ENCODE measurements at places on chromosomes 11 and 22.
A peak's percentile ranks its signal among the peaks of the same experiment; 100 is the strongest.

GRCh38 chr11:69371731-69372588 lies 78.0 kb downstream of the MYEOV start:
- DNase-seq: no peak

- DNase-seq: no peak
Measured at GRCh38 chr11:111366560-111367410, 12.3 kb downstream of the POU2AF1 start.

DNA sequence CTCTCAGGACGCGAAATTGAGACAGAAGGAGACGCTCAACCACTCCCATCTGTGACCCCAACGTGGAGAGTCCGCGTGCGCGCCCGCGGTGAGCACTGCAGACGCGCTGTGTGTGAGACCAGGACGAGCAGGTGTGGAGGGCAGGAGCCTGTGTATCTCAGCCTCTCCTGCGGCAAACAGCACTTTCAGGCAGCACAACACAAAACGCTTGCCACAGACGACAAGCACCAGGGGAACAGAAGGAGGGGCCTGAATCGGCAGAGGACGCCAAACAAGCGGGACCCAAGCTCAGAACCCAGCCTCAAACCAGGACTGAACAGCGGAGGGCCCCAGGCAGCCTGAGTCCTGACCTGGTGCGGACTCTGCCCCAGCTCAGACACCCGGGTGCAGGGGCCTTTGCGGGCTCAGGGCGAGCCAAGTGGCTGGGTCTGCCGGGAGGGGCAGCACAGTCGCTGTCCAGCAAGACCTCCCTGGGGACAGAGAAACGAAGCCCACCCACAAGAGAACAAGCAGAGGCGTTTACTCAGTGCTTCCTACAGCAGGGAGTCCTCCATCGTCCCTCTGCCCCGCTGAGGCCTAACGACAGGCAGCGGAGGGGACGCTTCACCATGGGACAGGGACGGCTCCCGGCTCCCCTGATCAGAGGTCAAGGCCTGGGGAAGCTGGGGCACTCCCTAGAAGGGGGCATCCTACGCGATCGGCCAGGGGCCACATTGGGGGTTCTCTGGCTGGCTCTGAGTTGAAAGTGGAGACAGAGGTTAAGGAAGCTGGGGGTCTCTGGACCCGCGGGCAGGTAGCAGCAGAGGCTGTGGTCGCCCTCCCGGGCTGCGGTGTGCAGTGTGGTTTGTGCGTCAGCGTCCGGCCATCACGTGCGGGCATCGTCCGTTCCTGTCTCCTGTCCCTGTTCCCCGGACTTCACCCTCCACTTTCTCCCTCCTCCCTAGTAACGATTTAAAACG lies 560.8 kb downstream of the BRD1 start:
- no peak for DNase-seq

DNA sequence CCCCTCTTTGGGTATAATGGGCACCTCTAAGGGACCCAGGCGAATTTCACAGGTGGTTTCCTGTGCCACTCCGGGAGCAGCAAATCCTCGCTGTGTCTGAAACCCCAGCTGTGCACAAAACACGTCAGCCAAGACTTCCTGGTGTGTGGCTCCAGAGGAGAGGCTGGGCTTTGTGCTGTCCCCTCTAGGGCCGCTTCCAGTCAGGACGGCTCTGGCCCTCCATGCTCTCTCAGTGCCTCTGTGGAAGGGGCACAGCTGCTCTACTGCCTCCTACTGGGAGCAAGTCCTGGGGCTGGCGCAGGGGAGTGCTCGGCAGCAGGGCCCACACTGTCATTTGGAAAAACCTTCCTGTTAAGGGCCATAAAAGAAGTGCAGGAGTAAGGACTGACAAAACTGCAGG lies 23.7 kb upstream of the ARFGAP3 start:
- no peak for DNase-seq

DNA sequence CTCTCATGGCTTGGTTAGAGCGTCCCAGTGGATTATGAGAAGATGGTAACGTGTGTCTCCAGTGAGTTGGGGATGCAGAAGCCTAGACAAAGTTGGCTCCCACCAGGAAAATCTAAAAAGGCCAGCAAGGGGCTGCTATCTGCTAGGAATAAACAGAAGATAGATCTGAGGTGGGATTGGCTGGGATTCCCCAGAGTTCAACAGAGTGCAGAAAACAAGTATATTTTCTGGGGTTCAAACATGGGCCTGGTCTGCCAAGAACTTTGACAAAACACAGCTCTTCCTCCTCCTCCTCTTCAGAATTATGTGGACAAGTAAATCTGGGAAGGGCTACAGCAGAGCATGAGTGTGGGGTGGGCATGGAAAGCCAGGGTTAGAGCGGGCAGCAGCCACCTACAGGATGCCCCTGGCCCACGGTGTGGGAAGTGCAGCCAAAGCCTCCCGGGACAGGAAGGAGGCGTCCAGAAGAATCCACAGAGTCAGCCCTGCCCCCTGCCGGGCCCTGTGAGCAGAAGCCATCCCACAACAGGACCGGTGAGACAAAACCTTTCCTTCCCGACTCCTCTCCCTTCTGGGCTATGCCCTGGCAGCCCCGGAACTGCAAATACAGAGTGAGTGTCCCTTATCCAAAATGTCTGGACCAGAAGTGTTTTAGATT lies 67.1 kb downstream of the CD82 start:
- no peak for DNase-seq

GRCh38 chr11:57657194-57658022 lies at the start of gene CLP1:
TSS of gene CLP1 (plus strand) at chr11:57657762. CDS start at chr11:57659477, 1,715 bp downstream.
- peak; percentile 99 for DNase-seq

GRCh38 chr11:116202922-116203321 lies 569.9 kb downstream of the BUD13 start:
- DNase-seq: no peak

GRCh38 chr11:57597916-57598830 lies 688 bp downstream of the SERPING1 start:
- no peak for DNase-seq

- DNase-seq: no peak
Measured at GRCh38 chr11:114571712-114572111, 12.0 kb upstream of the NXPE1 start.

DNA sequence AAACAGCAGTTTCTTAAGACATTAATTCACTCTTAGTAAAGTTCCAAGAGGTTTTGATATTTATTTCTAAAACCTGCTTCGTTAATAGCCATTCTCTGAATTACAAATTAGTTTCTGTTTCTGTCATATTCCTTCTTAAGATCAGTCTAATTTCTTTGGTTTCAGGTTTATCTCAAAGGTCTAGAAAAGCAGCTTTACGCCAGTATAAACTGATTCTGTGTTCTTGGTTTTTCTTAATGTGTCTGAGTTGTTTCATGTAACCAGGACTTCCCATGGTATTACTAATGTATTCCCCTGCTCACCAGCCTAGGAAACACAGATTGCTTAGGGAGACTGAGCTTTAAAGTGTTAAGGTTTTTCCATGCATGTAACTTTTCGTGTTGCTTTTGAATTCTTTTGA lies 6.8 kb upstream of the ACY3 start:
- DNase-seq: no peak

GRCh38 chr11:2091786-2092463 lies 47.3 kb downstream of the IGF2 start:
- no peak for DNase-seq

GRCh38 chr11:69078930-69079605 lies 30.3 kb downstream of the TPCN2 start:
- DNase-seq: no peak

DNA sequence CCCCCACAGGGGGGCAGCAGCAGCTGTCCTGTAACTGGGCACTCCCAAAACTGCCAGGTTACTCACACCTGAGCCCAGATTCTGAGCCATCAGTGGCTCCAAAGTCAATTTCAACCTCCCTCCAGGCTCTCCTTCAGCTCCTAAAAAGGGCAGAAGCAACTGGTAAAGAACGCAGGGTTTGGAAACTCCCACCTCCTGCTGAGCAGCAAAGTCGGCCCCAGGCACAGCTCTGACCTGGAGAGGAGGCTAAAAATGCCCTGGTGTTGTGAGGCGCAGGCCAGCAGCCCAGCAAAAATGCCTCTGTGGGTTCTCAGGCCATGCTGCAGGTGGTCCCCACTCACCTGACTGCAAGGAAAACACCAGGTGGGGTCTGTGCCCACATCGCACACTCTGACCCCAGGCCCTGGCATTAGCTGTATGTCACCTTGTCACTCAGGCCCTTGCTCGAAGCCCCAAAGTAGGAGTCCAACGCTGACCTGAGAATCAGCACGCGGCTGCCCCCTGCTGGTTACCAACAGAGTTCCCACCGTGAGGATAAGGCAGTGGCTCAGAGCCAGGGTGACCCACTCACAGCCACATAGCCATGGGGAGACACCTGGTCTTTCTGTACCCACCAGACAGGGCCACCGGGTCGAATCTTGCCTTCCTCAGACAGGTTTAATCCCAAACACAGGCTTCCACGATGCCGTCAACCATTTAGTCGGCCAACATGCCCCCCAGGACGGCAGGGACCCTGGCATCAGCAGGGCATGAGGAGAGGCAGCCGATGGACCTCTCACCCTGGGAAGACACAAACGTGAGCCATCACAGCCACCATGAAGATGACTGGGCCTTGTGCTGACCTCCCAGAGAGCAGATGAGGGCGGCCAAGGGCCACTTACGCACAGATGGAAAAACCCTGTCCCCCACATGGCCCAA lies 11.1 kb downstream of the POLR3H start:
- peak; percentile 44 for DNase-seq

- peak; percentile 56 for DNase-seq
Measured at GRCh38 chr22:23849009-23850006, 8.4 kb upstream of the SLC2A11 start.

DNA sequence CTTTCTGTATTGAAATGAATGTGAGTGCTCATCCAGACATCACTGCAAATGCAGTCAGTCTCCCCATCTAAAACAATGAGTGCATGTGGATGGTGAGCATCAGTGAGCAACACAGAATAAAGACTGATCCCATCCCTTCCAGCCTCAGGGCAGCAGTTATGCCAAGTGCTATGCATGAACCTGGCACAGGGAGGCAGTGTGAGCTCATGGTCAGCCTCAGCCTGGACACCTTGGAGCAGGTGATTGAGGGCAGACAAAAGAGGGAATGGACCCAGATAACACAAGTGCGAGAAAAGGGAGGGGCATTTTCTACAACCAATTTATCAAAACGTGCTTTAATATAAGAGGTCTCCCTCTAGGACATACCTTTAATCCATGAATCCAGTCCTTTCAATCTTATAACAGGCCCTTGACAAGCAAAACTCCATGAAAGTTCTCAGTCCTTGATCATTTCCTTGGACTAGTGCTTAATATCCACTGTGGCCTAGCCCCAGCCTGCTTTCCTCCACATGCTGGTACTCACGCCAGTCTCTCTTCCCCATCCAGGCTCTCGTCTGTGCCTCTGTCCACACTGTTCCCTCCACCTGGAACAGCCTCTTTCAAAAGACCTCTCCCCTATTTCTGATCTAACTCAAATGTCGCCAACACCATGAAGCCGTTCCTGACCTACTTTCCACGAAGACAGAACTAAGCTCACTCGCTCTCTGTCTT lies 50.5 kb upstream of the LRRC55 start:
- no peak for DNase-seq

GRCh38 chr11:67382276-67383136 lies 9.1 kb upstream of the CLCF1 start:
- peak; percentile 67 for DNase-seq

DNA sequence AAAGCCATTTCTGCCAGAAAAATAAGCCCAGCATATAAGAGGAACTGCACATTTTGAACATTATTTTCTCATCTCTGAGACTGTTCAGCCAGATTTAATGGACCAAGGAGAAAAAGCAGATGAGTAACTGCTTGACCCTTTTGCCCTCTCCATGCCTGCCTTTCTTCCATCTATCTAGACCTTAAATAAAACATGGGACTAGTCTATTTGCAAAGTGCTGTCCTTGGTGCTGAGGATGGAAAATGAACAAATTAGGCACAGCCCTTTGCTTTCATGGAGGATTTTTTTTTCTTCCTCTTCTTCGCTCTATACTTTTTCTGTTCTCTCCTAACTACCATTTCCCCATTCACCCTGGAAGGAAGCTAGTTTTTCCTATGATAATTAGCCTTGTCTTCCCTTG lies 361.3 kb downstream of the GRM5 start:
- DNase-seq: no peak

GRCh38 chr11:131538322-131538721 lies 167.9 kb downstream of the NTM start:
- no peak for DNase-seq

- no peak for DNase-seq
Measured at GRCh38 chr22:38462960-38463784, 4.7 kb upstream of the KDELR3 start.

- no peak for DNase-seq
Measured at GRCh38 chr22:40261783-40262182, 84.1 kb downstream of the TNRC6B start.

- no peak for DNase-seq
Measured at GRCh38 chr11:68042219-68043028, 3.6 kb downstream of the TCIRG1 start.

- no peak for DNase-seq
Measured at GRCh38 chr11:68767672-68768071, 16.4 kb upstream of the TESMIN start.

- DNase-seq: no peak
Measured at GRCh38 chr11:69078508-69078907, 29.8 kb downstream of the TPCN2 start.

DNA sequence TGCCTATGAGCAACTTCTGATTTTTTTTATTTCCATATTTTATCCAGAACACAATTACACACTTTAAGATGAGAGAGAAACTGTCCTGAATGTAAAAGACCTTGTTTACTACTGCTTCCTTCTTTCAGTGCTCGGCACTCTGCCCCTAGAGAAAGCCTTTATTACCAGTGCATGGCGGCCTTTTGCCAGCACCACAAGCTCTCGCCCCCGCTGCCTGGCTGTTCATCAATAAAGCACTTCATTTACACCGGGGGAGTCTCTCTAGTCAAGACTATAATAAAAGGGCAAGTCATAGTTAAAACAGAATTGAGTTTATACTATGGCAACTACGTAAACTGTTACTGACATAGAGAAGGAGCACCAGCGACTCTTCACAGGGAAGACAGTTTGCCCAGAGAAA lies 259.5 kb downstream of the CADM1 start:
- DNase-seq: no peak

- DNase-seq: no peak
Measured at GRCh38 chr11:116955949-116956348, 118.5 kb upstream of the APOA1 start.

DNA sequence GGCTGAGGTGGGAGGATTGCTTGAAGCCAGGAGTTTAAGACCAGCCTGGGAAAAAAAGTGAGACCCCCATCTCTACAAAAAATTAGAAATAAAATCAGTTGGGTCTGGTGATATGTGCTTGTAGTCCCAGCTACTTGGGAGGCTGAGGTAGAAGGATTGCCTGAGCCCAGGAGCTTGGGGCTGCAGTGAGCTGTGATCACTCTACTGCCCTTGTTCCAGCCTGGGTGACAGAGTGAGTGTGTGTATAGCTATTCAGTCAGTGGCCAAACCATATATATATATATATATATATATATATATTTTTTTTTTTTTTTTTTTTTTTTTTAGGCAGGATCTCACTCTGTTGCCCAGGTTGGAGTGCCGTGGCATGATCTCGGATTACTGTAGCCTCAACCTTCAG lies 24.5 kb downstream of the ADM start:
- no peak for DNase-seq

DNA sequence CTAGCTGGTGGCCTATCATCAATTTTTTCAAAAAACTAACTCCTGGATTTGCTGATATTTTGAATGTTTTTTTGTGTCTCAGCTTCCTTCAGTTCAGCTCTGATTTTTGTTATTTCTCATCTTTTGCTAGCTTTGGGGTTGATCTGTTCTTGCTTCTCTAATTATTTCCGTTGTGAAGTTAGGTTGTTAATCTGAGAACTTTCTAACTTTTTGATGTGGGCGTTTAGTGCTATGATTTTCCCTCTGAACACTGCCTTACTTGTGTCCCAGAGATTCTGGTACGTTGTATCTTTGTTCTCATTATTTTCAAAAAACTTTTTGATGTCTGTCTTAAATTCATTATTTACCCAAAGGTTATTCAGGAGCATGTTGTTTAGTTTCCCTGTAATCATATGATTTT lies 19.1 kb downstream of the NARS2 start:
- no peak for DNase-seq
